Activated T-cell treated with anti-CD3 and anti-CD28 coated beads, Interleukin-2, amount 50 U/mL, for 4 hours (primary cell): ENCODE measurements at places on chromosomes 13 and 19. TPM values are rescaled to one million over a fixed set of nuclear protein-coding genes. Genes with fewer than 3 reads are reported as not detected.

DNA sequence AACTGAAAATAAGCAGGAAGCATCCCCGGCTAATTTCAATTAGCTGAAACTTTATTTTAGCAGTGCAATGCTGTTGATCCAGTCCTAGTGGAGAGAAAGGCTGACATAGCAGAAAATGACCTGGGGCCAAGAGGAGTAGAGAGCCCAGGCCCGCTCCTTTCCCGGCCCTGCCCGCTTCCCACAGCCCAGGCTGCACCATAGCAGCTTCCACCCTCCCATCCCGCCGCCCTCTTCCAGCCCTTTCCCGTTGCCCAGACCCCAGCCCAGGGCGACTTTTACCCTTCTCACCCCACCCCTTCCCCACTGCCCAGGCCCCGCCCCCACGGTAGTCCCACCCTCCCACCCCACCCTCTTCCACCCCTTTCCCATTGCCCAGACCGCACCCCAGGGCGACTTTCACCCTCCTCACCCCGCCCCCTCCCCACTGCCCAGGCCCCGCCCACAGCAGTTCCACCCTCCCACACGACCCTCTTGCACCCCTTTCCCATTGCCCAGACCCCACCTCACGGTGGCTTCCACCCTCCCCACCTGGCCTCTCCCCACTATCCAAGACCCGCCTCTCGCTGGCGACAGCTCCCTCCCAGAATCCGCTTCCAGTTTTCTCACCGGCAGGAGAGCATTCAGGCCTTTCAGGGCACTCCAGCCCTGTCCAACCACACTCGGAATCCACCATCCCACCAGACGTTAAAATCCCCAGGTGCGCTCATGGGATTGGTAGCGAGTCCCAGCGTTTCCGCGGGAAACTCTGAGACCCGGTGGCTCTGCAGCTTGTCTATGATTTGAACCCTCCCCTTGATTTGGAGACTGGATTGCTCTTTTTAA, 8.3 kb downstream of the ZNF160 start:
- DNase-seq = no peak

- DNase-seq = no peak
Measured at GRCh38 chr13:25806264-25806974, 245.4 kb downstream of the SHISA2 start.

DNA sequence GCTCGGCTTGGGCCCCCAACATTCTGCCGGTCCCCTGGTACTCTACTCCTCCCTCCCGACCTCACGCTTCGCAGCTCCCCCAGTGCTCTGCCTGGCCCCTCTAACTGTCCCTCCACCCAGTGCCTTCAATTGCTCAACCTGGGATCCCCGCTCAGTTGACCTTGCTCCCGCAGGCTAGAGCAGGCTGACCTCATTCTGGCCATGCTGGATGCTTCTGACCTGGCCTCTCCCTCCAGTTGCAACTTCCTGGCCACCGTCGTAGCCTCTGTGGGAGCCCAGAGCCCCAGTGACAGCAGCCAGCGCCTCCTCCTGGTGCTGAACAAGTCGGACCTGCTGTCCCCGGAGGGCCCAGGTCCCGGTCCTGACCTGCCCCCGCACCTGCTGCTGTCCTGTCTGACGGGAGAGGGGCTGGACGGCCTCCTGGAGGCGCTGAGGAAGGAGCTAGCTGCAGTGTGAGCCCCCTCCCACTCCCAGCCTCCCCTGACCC, 3.6 kb downstream of the GTPBP3 start:
- DNase-seq = no peak

GRCh38 chr13:78022164-78022877, 103.7 kb upstream of the EDNRB start:
- DNase-seq = peak; percentile 5

DNA sequence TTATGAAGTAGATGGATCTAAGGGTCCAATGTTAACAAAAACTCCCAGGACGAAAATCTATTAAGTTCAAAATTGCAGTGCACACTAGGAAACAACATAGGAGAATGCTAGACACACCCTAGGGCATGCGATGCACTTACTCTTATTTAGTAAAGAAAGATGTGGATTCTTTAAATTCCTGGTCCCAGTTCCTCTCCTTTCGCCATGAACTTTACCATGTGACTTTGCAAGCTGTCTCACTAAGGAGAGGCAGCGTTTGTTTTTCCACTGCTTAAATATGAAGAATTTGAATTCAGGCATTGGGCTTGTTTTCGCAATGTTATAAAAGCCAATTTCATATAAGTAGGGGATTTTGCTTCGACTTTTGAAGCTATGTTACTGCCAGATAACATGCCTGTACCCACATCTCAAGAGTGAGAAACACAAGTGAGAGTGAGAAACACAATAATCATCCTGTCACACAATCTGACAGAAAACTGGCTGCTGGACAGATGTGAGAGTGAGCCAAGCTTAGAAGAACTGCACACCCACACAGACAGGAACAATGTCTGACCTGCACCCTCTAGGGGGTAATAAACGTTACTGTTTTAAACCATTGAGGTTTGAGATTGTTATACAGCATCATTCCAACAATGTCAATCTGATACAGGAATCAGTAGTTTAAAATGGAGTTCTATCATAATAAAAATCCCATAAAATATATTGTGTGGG, 1308.4 kb downstream of the SLITRK5 start:
- DNase-seq = no peak

- DNase-seq = no peak
Measured at GRCh38 chr19:52237197-52237596, 32.2 kb upstream of the ZNF766 start.

Gene EHD2
- total RNA-seq = 0.26 TPM

Gene PTPRH
- 0.11 TPM for total RNA-seq
